LoVo (cell line): ENCODE measurements at places on chromosomes 13 and 19.

- no peak for DNase-seq
Observed at GRCh38 chr13:76812206-76812897, 73.9 kb downstream of the KCTD12 start.

- DNase-seq, result no peak
Observed at GRCh38 chr13:50713523-50714248, 129.8 kb downstream of the DLEU7 start.

DNA sequence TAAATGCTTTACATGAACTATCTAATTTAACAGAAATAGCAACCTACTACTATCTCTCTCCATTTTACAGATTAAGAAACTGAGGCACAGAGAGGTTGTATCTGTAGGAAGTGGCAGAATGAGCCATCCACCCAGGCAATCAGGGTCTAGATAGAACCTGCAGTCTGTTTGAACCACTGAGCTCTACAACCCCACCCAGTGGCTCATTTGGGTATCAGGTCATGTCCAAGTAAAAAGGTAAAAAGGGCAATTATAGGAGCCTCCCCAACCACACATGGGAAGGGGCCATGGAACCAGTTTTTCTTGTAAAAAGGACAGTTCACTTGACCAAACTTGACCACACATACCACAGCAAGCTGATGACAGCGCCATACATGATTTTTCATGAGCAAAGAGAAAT, 92.9 kb upstream of the SGCG start:
- DNase-seq, result no peak

GRCh38 chr19:3368441-3368795, 2.0 kb downstream of the NFIC start:
- no peak for DNase-seq

- no peak for DNase-seq
Observed at GRCh38 chr13:27500806-27501534, 50.6 kb upstream of the MTIF3 start.

- DNase-seq, result no peak
Observed at GRCh38 chr19:4264812-4265211, 14.3 kb upstream of the SHD start.

DNA sequence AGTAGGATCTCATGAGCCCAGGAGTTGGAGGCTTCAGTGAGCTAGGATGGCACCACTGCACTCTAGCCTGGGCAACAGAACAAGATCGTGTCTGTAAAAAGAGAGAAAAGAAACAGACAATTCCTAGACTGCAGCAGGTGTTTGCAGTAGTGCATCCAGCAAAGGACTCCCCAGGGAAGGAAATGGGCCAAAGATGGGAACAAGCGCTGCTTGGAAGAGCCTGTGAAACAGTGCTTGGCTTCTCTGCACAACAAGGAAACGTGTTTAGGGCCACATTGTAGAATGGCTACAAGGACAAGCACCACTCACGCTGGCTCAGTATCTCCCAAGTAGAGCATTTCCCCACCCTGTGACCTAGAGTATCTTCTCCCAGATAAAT, 35.5 kb upstream of the LDLR start:
- no peak for DNase-seq

DNA sequence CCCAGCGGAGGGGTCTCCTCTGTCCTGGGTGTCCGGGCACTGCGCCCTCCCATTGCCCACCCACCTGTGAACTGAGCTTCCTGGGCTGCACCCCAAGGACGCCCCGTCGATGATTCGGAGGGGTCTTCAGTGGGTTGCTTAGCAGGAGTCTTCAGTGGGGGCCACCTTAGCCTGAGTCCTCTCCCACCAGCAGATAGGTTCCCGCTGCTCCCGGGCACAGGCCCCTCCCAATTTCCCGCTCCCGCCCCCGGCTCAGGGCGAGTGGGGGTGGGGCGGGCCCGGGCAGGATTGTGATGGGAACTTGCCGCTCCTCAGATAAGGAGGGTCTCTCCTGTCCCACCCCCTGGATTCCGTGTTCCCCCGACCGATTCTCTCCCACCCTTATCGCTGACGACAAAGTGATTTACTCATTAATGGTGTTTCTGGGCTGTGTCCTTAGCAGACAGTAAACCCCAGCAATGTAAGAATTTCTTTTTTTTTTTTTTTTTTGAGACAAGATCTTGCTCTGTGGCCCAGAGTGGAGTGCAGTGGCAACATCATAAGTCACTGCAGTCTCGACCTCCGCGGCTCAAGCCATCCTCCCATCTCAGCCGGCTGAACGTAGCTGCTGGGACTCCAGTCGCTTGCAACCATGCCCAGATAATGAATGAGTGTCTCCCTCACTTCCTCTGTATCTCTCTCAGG, 655 bp upstream of the S1PR5 start:
- no peak for DNase-seq

GRCh38 chr13:19633479-19634255, at the start of gene MPHOSPH8:
TSS of gene MPHOSPH8 (plus strand) at chr13:19633659. CDS start at chr13:19633749, 90 bp downstream.
- DNase-seq, result peak; percentile 95

DNA sequence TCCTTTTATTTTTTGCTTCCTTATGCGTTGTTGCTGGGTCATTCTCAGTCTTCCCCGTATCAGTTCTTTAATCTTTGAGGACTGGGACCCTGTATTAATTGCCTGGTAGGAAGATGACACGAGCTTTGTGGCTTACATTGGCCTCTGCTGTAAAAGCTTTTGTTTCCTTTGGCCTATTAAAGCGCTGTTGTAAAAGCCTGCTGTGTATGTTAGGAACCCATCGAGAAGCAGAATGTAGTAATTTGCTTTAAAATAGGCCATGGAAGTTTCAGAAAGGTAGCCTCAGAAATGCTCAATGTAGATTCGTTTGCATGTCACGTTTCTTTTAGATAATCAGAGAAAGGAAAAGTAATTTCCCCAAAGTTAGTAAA, 257.5 kb upstream of the STARD13 start:
- DNase-seq, result no peak

- DNase-seq, result no peak
Observed at GRCh38 chr19:16670291-16670690, 9.4 kb downstream of the TMEM38A start.

GRCh38 chr13:98187965-98188261, 10.8 kb upstream of the RNF113B start:
- DNase-seq, result no peak

DNA sequence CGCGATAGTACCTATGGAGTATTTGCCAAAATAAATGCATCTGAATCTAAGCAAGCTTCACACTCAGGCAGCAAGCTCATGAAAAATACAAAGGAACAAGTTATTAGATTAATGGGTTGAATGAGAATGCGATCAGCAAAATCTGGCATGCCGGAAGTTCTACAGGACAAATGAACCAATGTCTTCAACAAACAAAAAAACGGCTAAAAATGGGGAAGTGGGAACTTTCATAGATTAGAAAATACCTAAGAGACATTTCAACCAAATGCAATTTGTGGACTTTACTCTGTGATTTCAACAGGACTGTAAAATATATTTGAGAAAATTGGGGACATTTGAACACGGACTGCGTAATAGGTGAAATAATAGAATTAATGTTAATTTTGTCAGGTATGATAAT, 22.4 kb upstream of the RNASEH2B start:
- DNase-seq, result no peak

DNA sequence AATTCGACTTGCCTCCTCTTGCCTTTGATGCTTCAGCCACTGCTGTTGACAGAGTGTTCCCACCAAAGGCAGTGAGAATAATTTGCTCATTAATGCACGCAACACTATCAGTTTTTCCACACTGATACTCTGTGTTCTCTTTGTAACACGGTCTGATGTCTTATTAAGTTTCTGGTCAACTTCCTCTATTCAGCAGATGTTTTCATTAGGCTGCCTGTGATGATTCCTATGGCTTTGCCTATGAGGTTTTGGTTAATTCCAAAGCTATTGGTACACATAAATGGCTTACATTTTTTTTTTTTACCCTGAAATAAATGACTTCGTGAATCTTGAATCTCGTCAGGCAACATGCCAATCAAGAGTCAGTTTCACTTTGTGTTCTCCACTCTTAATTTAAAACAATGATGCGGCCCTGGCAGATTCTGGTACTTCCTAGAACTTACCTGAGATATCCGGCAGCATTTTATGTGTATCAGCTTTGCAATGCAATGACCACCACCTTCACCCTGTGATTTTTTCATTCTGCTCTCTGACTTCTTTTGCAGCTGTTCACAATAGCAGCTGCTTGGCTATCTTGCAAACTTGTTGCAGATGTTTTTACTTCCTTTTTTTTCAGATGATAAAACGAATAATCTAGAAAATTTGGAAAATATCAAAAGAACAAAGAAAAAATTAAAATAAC, 27.5 kb upstream of the KL start:
- DNase-seq, result no peak

- no peak for DNase-seq
Observed at GRCh38 chr19:45130236-45130635, 30.5 kb downstream of the NKPD1 start.
